ENCODE measurements at places on chromosomes 13 and 19. TPM values are rescaled to one million over a fixed set of nuclear protein-coding genes. Genes with fewer than 3 reads are reported as not detected.

DNA sequence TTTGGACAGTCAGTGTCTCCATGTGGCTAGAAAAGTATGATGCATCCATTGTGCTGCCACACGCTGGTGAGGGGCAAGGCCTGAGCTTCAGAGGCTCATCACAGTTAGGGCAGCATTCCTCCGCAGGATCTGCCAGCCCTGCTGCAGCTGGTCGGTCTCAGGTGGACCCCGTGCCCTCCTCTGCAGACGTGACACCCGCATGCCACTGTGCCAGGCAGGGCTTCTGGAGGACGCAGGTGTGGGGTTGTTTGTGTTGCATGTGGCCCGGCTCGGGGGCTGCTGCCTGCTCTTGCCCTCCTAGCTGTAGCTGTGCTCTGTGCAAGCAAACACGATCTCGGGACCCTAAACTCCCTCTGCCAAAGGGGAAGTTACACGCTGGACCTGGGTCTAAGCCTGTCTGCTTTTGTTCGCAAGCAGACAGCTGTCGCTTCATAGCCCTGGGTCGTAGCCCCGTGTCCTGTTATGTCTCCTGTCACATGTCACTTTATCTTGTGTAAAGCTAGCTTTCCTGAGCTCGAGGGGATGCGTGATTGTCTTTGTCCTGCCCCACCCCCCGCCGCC lies 45.3 kb downstream of the SLC7A9 start:
- DNase-seq, result no peak

GRCh38 chr13:77623806-77624205 lies 73.7 kb upstream of the SLAIN1 start:
- no peak for DNase-seq

DNA sequence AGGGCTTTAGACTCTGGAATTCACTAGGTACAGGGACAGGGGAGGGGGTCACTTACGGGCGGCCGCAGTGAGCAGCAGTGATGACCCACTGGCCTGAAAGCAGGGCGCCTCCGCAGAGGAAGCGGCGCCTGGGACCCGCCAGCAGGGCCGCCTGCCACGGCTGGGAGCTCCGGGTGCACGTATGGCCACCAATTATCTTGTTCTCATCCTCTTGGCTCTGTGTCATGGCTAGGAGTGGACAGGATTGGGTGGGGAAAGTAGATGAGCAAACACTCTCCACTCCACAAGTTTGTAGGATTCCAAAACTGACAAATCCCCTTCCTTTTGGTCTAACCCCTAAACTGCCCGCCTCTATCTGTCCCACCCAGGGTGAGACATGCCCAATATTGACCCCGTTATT lies 1.2 kb downstream of the KLK14 start:
- DNase-seq, result no peak

REEP6 gene
- total RNA-seq, result 2.0 TPM

DNA sequence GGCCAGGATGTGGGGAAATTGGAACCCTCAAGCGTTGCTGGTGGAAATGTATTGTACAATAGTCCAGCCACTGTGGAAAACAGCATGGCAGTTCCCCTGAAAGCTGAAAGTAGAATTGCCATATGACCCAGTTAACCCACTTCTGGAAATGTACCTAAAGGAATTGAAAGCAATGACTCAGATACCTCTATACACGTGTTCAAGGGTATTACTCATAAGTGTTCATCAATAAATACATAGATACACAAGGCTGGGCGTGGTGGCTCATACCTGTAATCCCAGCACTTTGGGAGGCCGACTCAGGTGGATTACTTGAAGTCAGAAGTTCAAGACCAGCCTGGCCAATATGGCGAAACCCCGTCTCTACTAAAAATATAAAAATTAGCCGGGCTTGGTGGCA lies 71.9 kb upstream of the IRS2 start:
- DNase-seq, result no peak

GRCh38 chr13:76214001-76214400 lies 577.9 kb downstream of the LMO7 start:
- DNase-seq, result no peak
